ENCODE measurements at places on chromosomes 1 and 21.

DNA sequence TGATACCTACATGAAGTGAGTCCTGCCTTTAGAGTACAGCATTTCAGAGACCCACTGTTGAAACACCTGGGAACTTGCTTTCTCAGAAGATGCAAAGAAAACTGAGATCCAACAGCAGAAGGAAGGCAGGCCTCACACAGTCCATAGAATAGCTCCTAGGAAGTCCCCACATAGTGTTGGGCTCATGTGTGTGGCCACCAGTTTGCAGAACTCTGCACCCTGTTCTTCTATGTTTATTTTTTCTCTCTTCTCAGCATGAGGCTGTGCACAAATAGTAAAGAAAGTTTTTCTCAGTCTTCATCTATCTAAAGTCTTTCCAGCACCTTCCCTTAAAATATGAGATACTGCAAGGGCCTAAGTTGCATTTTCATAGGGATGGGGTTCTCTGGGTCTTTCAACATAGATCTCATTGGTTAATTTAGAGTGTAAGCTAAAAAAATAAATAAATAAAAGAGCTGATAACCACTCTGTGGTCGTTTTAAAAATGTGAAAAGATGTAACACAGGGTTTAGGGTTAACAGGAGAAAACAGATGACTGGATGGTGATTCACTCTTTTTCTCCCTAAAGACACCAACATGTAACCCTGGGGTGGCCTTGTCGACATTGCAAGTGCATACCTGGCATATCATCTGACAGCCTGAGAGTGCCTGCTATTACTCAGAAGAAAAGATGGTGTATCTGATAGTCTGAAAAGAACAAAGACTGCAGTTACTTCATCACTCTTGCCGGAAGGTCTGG is 94.6 kb downstream of the ZC3H11B start:
- DNase-seq, result no peak

GRCh38 chr1:110210604-110211495 is 736 bp downstream of the KCNC4 start:
- DNase-seq, result peak; percentile 48

GRCh38 chr1:27503844-27504587 is 14.0 kb upstream of the WASF2 start:
- no peak for DNase-seq

GRCh38 chr1:210143465-210144062 is 89.0 kb upstream of the SERTAD4 start:
- peak; percentile 36 for DNase-seq

- DNase-seq, result no peak
Measured at GRCh38 chr21:42194863-42195262, 24.1 kb upstream of the ABCG1 start.

GRCh38 chr21:16037421-16037955 is 307.7 kb downstream of the USP25 start:
- DNase-seq, result no peak
